ENCODE measurements at places on chromosomes 13 and 19.

GRCh38 chr19:932648-933552 lies 7.1 kb downstream of the ARID3A start:
- no peak for DNase-seq

DNA sequence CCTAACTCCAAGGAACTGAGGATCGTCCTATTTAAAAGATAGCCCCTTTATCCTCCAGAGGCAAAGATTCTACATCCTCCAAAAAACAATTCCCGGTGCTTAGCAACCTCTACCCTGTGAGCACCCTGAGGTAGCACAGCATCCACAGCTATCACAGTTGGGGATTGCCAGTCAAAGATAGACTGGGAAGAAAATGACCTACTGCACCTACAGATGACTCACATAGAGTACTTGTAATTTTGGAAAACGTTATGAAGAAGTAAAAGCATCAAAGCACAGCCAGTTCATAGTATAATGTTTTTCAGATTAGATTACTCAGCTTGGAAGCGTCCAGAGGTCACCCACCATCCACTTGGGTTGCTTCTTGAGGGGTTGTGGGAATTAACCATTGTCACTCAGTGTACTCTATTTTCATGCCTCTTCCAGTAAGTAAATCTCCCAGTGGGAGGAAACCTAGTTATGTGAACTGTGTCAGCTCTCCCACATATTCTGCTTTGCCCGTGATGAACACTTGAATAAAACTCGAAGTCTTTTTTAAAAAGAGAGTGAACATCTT lies 8.9 kb upstream of the FAM124A start:
- no peak for DNase-seq

GRCh38 chr13:77422724-77423123 lies 95.8 kb upstream of the MYCBP2 start:
- DNase-seq, result no peak

GRCh38 chr13:41767801-41768200 lies 193.1 kb downstream of the VWA8 start:
- no peak for DNase-seq

DNA sequence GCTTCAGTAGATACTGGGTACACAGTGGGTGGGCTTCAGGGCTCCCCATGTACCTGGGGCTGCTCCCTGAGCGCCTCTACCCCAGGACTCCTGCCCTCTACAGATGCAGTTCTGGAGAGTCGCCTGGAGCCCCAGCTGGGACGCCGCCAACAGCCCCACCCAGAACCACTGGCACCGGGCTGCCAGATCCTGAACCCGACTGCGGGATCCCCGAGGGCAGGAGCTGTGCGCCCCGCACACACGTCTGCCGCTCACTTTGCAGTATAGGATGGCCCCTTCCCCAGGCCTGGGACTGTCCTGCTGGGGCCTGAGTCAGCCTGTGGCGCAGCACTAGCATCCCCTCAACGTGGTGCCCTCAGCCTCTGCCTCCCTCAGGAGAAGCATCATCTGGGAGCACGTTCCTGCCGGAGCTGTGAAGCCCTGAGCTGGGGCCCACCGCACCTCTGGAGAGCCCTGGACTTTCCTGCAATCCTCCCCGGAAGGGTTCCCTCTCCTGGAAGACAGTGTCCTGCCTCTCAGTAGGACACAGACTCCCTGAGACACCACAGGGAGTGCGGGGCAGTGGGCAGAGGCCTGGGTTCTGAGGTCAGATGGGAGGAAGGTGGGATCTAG lies 3.7 kb downstream of the REXO1 start:
- no peak for DNase-seq

GRCh38 chr19:1163283-1163933 lies 10.7 kb downstream of the SBNO2 start:
- DNase-seq, result no peak

- DNase-seq, result no peak
Measured at GRCh38 chr19:50322234-50322633, 6.9 kb downstream of the KCNC3 start.

- no peak for DNase-seq
Measured at GRCh38 chr13:30692113-30692512, 43.2 kb upstream of the ALOX5AP start.

Data from DMS153 (cell line).